Cerebellar nuclear complex (tissue), 1 donor: ENCODE measurements at places on chromosomes 4 and X.
A peak's percentile ranks its signal among the peaks of the same experiment; 100 is the strongest.

DNA sequence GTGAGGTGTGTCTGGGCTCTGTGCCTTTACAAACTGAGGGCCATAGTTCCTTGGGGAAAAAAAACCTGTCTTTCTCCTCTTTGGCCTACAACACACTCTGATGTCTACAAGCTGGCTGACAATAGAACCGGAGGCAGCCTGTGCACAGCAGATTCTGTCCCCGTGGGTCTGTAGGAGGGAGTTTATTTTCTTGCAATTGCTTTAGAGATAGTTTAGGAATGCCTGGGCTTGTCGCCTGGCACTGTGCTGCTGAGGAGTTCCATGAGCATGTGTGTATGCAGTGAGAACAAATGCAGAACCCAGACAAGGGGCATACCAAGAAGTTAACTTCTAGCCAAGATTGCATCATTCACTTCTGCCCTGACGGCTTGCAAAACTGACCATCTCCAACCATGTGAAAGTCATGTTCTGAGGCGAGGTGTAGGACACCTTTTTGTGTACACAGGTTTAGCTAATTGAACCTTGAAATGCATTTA, 54.1 kb downstream of the CCNI start:
- no peak for DNase-seq

GRCh38 chr4:79141530-79141929, 184.3 kb downstream of the NAA11 start:
- DNase-seq = no peak

DNA sequence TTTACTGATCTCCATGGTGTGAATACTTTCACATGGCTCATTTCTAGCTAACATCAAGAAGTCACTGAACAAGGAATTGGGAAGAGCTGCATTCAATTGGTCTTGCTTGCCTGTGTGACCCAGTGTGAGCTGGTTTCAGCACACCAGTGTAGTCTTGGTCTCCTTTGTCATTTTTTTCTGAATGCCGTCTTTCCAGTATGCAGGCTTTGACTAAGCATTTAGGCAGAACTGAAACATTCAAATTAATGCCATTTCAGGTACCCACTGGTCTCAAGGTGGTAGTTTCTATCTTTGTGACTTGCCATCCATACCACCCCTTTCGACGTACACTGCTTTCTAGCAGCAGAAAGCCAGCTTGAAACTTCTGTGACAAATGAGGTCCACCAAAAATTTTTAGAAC, 550.5 kb upstream of the BOD1L1 start:
- DNase-seq = no peak

DNA sequence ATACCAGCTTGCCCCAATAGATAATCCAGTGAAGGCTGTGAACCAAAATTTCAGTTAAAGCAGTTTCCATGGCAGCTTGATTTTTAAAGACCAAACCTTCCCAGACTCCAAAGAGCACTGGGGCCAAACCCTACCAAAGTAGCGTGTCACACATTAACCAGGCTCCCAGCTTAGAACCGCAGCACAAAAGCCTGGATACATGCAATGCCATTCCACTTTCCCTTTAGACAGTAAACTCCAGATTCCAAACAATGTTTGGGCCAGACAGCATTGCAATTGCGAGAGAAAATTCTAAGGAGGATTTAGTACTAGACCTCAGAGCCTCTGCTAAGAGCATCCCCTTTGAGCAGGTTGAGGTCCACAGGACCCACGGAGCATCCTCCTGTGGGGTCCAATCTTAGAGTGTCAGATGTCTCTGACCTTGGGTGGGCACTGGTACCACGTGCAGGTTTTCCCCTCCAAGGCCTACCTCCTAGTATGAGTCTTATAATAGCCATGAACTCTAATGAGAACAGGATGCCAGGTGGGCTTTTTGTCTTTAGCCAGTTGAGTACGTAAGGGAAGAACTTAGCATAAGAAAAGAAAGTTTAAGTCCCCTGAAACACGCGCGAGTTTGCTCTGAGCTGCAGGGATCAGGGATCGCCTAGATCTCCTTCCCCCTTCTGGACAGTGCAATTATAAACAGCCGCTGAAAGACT, 38.8 kb downstream of the MGARP start:
- DNase-seq = no peak

GRCh38 chrX:22534643-22535042, 261.9 kb downstream of the CBLL2 start:
- no peak for DNase-seq

- no peak for DNase-seq
Measured at GRCh38 chr4:35250761-35251160, 993.6 kb downstream of the ARAP2 start.

DNA sequence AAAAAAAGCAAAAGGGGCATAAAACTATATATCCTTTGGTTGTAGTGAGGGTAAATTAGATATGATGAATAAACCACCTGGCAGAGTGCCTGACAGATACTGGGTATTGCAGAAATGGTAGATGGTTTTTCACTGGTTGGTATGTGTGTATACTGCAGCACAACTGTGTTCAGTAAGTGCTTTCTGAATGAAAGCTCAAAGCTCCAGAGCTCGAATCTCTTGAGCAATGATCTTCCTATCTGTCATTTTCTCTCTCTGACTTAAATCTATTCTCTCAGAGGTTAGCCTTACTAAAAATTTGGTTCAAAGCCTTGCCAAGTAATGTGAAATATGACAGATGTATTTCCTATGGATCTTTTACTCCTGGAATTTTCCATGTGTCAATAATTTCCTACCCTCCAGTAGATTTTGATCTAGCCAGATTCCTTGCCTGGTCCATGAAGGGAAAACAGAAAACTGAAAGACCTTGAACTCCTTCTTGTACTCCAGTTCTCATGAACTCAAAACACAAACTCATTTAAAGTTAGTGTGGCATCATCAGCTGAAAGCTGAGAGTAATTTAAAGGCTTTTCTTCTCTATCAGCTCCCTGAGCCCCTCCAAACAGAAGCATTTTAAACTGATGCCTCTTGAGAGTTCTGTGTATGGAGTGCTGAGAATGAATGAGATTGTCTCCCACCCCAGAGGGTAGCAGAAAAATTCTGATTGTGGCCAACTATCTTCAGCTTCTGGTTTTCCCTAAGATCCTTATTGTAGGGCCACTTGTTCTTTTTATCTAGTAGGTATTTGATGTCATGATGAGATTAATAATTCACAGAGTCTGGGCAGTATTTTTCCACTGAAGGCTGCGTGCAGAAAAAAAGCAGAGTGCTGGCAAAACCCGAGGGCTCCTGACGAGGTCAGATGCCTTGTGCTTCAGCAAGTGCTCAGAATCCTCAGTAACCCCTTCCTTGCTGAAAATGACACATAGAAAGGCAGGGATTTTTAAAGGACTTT, 363.4 kb upstream of the BOD1L1 start:
- DNase-seq = no peak

DNA sequence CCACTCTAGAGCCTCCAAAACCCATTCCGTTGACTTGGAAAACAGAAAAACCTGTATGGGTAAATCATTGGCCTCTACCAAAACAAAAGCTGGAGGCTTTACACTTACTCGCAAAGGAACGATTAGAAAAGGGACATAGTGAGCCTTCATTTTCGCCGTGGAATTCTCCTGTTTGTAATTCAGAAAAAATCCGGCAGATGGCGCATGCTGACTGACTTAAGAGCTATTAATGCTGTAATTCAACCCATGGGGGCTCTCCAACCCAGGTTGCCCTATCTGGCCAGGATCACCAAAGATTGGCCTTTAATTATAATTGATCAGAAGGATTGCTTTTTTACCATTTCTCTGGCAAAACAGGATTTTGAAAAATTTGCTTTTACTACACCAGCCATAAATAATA, 60.8 kb downstream of the ZNF732 start:
- DNase-seq = peak; percentile 0

DNA sequence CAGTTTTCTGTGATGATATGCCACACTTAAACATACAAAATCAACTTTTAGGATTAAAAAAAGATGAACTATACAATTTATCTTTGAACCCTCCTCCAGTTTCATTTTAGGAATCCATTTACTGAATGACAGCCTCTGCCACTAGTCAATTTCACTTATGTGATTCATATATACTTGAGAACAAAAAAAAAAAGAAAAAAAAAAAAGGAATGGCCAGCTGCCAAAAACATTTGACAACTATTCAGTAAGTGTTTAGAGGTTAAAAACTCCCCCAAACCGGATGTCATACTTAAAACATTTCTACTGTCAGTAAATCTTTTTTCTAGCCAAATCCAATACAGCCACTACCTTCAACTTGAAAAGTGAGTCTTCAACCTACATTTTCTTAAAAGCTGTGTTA, 266.7 kb upstream of the MAGEB2 start:
- no peak for DNase-seq

GRCh38 chr4:174397366-174398155, 113.8 kb downstream of the CEP44 start:
- DNase-seq = no peak

DNA sequence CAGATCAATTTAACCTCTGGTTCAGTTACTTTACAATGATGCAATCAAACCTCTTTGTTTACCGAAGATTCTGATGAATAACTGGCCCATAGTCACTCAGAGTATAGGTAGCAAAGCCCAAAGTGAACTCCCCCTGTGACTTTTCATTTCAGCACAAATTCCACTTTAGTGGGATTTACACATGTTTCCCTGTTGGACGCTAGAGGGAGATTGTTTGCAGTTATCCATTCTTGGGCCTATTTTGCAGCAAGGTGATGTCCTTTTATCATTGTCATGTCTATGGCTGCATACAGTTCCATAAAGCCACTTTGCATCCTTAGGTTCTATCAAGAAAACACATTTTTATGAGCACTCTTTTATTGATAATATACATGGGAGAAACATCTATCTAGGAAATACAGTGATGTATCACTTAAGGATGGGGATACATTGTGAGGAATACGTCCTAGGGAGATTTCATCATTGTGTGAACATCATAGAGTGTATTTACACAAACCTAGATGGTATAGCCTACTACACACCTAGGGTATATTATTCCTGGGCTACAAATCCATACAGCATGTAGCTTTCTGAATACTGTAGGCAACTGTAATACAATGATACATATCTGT, 14.5 kb upstream of the DKK2 start:
- DNase-seq = no peak

GRCh38 chr4:127959794-127960193, 5.2 kb downstream of the MFSD8 start:
- DNase-seq = no peak

- DNase-seq = no peak
Measured at GRCh38 chr4:110616238-110617074, 6.4 kb downstream of the PITX2 start.

DNA sequence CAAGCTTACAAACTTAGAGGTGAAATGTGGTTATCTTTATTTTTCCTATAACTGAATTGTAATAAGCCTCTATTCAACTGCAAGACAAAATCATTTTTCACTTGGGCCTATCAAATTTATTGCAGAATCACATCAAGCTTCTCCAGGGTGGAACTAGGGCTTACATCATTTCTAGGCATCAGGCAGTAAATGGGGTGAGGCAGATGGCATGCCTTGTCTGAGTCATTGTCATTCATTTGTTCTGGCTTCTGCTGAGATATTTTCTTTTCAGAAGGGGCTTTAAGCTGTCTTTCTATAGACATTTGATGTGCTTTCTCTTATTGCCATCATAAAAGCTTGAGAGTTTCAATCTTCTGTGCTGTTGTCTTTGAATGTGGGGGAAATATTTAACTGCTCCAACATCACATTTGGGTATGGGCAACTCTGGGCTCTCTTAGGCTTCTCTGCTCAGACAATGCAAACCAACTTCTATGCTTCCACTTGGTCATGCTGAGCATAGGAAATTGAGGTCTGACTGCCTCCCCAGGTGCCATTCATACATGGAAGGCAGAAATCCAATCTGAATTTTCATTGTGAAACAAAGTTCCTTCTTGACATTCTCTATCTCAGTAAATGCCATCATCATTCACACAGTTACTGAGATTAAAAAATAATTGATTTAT, 225.8 kb upstream of the GIMD1 start:
- DNase-seq = no peak

DNA sequence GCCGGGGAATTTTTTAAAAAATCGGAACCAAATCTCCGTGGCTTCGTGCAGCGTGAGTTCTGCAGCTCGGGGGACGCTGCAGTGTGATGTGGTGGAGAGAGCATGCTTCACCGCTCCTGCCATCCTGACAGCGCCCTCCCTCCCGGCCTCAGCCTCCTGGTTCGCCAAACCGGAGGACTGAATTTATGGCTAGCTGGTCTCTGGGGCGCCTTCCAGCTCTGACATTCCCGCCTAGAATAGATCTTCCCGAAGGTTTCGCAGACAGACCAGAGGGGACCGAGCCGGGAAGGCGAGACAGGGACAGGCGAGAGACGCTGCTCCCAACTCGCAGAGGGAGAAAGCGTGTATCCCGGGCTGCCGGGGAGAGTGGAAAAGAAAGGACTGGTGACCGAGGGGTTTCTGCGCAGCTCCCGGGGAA, 25.9 kb downstream of the HOPX start:
- no peak for DNase-seq

GRCh38 chr4:67934628-67935027, 28.7 kb downstream of the TMPRSS11A start:
- no peak for DNase-seq

GRCh38 chr4:154005171-154005520, 216.3 kb upstream of the SFRP2 start:
- DNase-seq = no peak
